ENCODE measurements at places on chromosomes 7 and 10.

DNA sequence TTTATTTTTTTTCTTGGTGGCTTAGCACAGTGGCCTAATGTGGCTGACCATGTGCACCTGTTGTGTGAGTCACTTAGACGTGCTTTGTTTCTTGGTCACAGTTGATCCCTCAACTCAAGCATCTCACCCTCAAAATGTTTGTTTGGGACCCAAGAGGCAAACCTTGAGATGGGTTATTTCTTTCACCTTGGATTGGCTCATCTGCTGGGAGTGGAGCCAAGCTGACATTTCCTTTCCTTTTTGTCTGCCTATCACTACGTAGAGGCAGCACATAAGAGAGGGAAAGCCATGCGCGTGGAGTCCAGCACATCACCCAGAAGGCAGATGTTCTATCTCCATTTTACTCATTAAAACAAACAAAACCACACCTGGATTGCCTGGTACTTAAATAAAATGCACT lies 6.4 kb upstream of the PRKCQ start:
- no peak for DNase-seq

GRCh38 chr10:98308669-98309365 lies 40.8 kb upstream of the LOXL4 start:
- DNase-seq, result no peak

DNA sequence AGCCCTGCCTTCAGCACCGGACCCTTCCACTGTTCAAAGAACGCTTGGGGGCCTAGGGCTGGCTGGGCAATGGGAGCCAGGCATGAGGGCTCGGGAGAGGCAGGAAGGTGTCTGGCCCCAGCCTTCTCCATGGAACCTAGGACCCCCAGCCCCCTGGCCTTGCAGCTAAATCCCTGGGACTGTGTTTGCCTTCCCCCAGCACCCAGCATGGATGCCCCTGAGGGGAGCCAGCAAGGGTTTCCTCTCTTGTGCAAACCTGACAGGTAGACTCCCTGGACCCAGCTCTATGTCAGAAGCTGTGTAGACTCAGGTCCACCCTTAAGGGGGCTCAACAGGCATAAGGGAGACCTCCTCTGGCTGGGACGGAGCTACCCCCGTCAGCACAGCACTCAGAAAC lies 288.0 kb downstream of the GRID1 start:
- no peak for DNase-seq

DNA sequence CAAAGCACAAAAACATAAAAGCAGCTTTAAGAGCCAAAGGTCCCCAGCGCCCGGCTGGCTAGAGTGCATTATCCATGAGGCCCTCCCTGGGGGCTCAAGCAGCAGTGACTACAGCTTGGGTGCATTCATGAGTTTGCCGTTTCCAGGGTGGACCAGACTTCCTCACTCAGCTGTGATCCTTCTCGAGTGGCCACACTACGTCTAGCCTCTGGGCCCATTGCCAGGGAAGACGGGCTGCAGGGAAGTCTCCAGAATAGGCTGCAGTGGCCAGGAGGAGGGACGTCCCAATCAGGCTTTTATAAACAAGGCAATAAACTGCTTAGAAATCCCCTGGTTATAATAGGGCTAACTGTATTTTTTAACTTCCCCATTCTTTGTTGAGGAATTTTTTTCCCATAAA lies 89.4 kb upstream of the C1QL3 start:
- no peak for DNase-seq

DNA sequence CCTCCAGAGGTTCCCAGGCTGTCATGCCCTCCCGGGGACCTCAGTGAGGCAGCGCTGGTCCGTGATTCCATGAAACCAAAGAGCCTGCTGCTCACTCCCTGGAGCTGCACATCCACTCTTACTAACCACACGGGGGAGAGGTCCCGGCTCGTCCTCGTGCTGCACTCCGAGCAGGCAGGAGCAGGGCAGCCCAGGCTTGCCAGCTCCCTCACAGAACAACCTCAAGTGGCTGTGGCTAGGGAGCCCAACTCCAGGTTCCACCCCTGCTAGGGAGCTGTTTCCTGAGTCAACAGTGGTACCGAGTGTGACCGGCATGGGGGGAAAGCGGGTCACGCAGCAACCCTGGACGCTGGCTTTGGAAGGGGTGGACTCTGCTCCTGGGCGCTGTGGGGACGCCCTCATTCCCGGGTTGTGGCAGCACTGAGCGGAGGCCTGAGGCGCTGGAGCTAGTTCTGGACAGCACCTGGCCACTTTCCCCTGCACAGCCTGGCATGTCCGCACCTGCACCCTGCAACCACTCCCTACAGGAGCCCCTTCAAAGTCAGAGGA lies 27.9 kb upstream of the PPP2R2D start:
- no peak for DNase-seq

- no peak for DNase-seq
Observed at GRCh38 chr10:63005246-63005645, 127.9 kb upstream of the NRBF2 start.

GRCh38 chr7:42877862-42878261 lies 34.0 kb downstream of the C7orf25 start:
- DNase-seq, result no peak

GRCh38 chr10:43461950-43462349 lies 25.0 kb downstream of the ZNF487 start:
- no peak for DNase-seq

DNA sequence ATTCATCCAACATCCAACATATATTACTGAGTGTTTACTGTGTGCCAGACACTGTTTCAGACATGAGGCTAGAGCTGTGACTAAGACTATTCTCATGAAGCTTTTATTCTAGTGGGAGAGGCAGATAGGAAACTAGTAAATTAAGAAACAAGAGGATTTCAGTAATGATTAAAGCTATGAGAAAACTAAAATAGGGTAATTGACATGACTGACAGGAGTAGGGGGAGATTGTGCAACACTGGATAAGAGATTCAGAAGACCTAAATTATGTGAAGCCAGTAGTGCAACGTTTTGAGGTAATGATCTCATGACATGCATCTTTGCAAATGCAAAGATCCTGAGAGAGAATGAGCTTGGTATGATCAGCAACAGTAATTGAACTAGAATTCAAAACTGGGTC lies 48.6 kb upstream of the MKLN1 start:
- DNase-seq, result no peak
